ENCODE measurements at places on chromosomes 16 and 17.
A peak's percentile ranks its signal among the peaks of the same experiment; 100 is the strongest.

DNA sequence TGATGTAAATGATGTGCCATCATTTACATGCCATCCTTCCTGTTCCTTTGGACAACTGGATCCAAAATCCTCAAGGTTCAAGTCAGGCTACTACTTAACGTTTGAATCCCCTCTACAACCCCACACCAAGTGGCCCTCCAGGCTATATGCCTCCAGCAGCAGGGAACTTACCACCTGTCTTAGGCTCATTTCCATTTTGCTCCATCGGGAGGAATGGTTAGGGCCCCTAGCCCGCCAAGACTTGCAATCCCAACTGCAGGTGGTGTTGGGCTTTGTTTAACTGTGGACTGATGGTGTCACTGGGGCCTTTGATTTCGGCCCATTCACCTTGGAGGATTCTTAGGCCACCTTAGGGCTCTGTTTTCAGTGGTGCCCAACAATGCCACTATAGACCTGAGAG lies 9.7 kb downstream of the HNF1B start:
- DNase-seq = no peak

GRCh38 chr17:31329221-31329620 lies 7.8 kb upstream of the EVI2A start:
- no peak for DNase-seq

DNA sequence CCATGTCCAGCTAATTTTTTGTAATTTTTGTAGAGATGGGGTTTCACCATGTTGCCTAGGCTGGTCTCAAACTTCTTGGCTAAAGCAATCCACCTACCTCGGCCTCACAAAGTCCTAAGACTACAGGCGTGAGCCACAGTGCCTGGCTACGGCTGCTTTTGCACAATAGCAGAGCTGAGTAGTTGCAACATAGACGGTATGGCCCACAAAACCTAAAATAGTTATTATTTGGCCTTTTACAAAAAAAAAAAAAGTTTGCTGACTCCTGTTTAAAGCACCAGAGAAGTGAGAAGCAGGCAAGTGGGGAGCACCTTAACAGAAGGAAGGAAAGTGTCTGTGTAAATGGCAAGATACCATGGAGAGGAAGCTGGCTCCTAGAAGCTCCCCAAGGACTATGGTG lies 5.3 kb upstream of the HSF5 start:
- DNase-seq = no peak

DNA sequence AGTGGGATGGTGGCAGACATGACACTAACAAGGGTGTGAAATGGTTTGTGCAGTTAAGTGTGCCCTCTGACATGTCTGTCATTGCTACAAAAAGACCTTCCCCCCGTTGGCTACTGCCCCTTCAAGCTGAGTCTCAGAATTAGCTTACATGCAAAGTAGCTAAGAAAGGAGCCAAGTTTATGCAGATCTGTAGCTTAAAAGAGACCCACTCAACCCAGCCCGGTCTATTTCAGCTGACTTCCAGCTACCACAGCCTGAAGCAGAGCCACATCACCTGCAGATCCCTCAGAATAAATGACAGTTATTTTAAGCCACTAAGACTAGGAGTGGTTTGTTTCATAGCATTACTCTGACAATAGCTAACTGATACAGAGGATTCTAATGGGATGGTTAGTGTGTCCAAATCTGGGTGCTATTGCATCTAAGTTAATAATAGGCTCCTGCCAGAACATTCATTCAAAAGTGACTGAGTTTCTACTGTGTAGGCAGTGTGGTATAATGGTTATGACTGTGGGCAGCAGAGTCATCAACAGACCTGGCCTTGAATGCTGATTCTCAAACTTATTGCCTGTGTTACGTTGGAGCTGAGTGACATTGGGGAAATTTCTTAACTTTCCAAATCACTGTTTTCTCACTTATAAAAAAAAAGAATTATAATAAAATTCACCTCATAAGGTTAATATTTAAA lies 11.7 kb downstream of the C17orf67 start:
- no peak for DNase-seq

- no peak for DNase-seq
These were observed 2.4 kb downstream of the NUP93 start for GRCh38 chr16:56732366-56732765.

DNA sequence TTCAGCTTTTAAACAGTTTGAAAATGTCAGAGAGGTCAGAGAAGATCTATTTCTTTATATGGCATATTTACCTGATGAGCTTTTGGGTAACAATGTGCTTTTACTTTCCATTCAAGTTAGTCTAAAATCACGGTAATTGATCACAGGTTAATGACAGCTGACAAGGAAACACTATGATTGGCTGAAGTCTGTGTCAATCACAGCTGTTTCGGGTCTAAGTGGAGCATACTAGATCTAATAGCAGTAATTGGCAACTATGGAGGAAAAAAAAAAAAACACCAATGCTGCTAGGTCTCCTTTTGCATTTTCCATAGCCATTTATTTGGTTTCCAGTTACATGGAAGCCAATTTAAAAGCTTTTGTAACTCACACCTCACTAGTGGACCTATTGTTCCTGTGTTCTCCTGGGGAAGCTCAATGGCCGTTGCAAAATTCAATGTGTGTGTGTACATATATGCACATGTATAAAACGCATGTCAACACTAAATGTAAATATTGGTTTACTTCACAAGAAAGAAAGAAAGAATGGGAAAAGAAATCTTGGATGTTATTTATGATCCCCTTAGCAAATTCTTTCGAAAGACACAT lies 568.3 kb upstream of the ZFHX3 start:
- DNase-seq = no peak

DNA sequence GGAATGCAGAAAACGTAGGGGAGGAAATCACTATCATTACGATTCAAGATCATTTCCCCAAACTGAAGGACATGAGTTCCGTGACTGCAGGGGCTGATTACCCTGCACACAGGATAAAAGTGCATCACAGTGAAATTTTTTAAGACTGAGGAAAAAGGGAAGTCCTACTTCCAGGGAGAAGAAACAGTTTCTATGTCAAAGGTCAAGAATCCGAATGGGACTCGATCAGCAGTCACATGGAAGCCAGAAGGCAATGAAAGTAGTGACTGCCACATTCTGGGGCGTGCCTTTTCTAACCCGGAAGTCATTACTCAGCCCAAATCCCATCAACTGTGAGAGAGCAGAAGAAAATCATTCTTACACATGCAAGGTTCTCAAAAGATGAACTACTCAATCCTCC lies 12.1 kb downstream of the ZZEF1 start:
- peak; percentile 16 for DNase-seq

DNA sequence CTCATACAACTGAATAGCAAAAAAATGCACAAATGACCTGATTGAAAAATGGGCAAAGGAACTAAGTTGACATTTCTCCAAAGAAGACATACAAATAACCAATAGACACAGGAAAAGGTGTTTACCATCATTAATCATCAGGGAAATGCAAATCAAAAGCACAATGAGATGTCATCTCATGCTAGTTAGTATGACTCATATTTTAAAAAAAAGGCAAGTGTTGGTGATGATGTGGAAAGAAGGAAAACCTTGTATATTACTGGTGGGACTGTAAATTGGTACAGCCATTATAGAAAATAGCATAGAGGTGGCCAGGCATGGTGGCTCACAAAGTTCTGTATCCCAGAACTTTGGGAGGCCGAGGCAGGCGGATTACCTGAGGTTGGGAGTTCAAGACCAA lies 232.5 kb upstream of the ZFHX3 start:
- DNase-seq = no peak

DNA sequence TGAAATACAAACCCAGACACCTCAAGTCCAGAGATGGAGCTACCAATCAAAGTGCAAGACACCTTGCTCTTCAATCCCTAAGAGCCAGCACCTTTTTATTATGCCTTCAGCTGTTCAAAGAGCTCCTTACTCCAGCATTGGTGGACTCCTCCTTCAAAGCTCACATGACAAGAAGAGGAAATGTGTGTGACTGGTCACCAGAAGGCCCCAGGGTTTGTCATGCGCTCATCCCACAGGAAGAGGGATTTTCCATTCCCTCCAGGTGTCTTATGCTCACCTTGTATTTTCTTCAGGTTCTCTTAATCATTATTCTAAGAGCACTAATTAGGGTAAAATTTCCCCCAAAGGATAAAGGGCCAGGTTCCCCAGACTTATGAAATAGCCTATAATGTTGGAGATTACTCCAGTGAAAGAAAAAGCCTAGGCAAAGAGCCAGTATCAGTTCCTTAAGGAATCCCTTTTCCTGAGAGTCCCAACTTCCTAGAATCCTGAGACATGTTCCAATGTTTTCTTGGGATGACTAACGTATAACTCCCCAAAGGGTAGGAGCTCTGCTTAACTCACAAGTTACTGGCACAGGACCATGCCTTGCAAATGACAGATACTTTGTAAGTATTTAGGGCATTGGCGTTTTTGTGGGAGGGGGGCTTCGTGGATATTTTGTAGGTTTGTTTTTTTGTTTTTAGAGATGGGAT lies 56.9 kb upstream of the SOX9 start:
- no peak for DNase-seq

DNA sequence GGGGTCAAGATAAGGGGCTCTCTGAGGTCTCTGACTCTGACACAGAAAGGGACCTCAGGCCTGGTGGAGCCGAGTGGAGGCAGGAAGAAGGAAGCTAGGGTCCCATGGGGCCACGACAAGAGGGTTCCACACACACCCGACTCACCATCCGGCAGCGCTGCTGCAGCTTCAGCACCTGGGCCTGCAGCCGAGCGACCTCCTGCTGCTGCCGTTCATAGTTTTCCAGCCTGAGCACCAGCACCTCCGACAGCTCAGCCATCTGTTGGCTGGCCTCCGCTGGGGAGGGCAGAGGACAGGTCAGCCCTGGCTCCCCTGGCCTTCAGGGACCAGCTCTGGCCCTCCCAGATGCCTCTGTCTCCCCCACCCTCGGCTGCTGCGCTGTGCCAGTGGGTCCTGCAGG lies 6.4 kb downstream of the HAP1 start:
- DNase-seq = no peak

- no peak for DNase-seq
These were observed 37.7 kb upstream of the MEAK7 start for GRCh38 chr16:84541999-84542817.

DNA sequence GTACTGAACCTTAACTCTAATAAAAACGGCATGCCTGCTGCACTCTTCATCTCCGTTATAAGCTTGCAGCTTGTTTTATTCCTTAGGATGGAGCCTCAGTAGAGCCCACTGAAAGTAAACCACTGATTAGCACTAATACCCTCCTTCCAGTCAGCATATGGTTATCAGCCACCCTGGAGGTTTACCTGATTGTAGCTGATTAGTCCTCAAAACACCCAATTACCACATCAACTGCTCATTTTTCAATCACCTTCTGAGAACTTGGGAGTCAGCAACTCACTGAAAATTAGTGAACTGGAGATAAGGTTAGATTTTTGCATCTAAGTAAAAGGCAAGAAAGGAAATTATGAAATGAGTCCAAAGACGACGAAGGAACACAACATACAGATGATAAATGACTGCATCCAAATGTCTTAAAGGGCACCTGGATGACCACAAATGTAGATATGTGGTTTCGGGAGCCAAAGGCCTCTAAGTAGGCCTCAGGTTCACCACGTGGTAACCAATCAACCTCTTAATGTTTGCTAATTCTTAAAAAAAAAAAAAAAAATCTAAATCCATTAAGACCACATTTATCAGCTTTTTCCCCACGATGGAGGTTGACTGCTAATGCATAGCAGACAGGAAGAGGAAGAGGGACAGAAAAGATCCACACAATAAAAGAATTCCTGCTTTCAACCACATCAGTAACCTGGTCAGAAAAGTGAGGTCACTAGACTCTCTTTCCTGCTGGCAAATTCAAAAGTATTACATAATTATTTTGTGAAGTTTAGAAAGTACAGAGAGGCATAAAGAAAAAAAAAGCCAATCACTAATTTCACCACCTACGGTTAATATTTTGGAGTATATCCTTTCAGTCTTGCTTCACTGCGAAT lies 28.0 kb downstream of the DCUN1D3 start:
- no peak for DNase-seq

DNA sequence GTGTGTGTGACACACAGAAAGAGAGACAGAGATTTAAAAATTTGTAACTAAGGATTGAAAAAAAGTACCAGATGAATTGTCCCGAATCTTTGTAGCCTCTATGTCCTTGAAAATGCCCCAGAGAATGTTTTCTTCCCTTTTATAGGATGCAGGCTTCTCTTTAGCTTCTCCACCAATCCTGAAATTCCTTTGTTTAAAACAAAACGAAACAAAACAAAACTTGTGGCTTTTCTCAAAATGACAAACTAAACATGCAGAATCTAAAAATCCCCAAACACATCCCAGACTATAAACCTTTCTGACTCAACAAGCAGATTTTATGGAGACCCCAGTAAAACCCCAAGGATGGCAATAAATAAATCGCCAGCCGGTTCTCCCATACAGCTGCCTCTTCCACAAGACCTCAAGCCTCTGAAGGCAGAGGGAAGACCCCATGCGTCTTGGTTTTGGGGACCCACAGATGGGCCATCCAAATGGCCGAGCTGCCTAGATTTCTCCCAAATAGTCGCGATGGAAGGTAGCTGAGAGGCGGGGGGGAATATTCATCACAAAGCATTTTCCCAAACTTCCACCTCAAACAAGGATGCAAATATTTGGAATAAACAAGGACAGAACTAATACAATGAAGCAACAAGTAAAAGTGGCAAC lies 269.5 kb upstream of the FOXF1 start:
- no peak for DNase-seq

DNA sequence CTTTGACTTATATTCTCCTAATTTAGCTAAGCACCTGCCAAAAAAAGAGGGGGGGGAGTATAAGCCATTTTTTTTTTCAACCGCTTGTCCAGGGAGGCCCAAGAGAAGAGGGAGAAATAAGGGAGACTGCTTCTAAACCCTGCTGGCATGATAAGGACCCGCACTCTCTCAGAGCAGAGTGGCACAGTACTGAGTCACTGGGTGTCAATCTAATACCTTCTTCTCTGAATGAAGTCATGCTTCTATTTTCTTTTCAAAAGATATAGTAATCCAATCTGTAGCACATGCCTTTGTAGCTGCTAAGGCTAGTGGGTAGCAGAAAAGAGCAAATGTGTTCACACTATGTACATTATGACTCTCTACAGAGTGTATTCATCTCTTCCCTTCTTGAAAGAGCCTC lies 34.9 kb upstream of the CACNG3 start:
- DNase-seq = no peak

DNA sequence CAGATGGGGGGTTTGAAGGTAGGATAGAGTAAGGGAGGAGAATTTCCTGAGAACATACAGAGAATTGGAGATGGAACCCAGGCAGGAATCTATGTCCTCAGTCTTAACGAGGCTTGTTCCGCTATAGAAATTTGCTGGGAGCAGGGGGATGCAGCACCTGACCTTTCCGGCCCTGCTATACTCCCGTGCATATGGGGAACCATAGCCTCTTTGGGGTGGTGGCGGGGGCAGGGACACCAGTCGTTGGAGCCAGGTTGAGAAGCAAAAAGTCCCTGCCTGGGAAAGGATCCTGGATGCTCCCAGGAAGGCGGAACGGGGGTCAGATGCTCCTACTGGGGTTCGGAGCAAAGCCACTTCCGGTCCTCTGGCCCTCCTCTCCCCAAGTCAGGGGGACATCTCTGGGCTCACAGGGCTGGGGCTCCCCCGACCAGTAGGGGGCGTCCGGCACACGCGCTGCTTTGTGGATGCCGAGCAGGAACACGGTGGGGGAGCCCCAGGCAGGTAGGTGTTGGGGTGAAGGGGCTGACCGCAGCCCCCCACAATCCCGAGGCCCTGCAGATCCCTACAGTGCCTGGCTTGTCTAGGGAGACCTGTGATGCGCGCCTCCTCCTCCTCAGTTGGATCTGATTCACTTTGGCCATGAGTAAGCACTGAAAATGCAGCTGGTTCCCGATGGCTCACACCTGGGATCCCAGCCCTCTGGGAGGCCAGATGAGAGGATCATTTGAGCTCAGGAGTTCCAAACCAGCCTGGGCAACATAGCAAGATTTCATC lies 15.5 kb upstream of the TFAP4 start:
- DNase-seq = no peak

GRCh38 chr16:85738923-85739715 lies 11.8 kb downstream of the C16orf74 start:
- no peak for DNase-seq
